ENCODE measurements at places on chromosomes 3 and 15.

- DNase-seq: no peak
Measured at GRCh38 chr15:87450314-87450713, 806.2 kb downstream of the NTRK3 start.

- DNase-seq: no peak
Measured at GRCh38 chr3:152696962-152697361, 138.0 kb upstream of the P2RY1 start.

- DNase-seq: no peak
Measured at GRCh38 chr15:33738941-33739664, 229.2 kb upstream of the CHRM5 start.

DNA sequence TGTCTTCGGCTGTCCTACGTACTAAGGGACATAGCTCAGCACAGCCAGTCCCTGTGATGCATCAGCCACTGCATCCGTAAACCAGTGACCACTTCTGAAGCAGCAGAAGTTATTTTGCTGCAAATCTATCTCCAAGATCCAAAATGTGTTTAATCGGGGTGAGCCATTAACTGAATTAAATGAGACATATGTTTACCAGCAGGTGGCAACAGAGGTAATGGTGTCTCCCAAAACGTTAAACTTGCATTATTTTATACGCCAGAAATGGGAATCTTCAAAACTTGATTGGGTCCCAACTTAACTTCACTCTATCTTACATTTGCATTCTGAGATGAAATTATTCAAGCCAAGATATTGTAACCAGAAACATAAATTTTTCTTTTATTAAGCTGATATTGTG is 75.3 kb upstream of the BOC start:
- DNase-seq: no peak

GRCh38 chr3:120093119-120093910 is 932 bp downstream of the GSK3B start:
- DNase-seq: peak; percentile 84

- DNase-seq: no peak
Measured at GRCh38 chr3:66593978-66594377, 93.2 kb upstream of the LRIG1 start.

DNA sequence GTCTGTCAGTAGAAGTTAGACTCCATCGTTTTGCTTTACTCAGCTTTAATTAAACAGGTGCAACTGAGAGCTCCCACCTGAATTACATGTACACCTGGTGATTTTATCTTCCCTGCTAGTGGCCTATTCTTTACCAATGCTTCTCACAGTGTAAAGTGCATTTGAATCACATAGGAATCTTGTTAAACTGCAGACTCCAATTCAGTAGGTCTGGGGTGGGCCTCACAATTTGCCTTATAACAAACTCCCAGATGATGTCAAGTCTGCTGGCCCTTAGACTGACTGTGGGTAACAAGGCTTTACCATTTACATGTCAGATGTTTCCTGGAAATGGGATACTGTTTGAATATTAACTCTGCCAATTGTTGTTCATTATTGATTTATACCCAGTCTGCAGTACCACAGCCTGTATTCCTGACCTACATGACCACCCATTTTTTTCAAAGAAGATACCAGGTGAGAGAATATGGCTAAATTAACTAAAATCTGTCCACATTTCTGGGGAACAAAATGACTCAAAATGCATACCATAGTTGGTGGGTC is 37.2 kb downstream of the CMSS1 start:
- no peak for DNase-seq

GRCh38 chr3:157865352-157866000 is 240.7 kb downstream of the SHOX2 start:
- peak; percentile 81 for DNase-seq

DNA sequence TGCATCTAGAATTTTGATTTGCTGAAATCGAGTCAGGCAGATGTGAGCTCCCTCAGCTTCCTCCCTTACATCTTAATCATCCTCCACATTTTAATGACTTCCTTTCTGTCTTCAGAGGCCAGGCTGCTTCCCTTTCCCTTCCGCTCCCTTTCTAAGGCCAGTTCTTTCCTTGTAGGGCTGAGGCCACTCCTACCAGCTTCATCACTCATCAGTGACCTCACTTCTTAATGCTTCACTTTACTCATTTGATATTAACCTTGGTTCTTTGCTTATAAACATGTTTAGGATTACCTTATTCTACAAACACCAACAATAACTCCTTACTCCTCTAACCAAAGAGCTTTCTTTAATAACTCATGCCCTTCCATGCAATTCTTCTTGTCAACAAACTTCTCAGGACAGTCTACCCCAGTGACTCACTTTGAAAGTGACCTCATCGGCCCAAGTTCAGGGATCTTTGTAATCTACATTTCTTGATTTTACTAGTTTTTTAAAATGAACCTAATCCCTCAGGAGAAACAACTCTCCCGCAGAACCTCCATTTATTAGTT is 23.9 kb downstream of the ILDR1 start:
- DNase-seq: no peak

DNA sequence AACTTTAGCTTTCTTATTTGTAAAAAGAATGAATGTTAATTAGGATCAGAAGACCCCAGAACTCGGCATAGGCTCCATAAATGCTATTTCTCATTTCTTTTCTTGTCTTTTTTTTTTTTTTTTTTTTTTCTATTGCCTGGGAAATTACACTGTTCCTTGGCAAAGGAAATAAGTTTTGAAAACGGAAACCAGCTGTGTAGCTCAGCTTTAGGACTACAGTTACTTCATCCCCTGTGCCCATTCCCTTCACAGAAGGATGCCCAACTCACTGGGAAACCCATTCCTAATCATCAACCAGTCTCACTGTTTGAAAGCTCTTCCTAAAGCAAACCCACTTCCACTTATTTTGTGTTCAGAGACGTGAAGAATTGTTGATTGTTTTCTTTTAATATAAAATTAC is 254.0 kb upstream of the IL12A start:
- no peak for DNase-seq

DNA sequence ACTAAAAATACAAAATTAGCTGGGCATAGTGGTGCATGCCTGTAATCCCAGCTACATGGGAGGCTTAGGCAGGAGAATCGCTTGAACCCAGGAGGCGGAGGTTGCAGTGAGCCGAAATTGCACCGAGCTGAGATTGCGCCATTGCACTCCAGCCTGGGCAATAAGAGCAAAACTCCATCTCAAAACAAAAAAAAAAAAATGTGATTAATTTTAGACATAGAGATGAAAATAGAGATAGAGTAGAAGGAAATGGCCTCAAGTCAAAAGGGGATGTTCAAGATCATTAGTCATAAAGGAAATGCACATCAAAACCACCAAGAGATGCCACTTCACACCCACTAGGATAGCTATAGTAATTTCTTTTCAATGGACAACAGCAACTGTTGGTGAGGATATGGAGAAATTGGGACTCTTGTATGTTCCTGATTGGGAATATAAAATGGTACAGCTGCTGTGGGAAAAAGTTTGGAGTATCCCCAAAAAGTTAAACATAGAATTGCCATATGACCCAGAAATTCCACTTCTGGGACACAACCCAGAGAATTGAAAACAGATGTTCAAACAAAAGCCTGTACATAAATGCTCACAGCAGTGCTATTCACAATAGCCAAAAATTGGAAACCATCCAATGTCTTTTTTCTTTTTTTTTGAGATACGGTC is 55.4 kb downstream of the ABHD2 start:
- no peak for DNase-seq

DNA sequence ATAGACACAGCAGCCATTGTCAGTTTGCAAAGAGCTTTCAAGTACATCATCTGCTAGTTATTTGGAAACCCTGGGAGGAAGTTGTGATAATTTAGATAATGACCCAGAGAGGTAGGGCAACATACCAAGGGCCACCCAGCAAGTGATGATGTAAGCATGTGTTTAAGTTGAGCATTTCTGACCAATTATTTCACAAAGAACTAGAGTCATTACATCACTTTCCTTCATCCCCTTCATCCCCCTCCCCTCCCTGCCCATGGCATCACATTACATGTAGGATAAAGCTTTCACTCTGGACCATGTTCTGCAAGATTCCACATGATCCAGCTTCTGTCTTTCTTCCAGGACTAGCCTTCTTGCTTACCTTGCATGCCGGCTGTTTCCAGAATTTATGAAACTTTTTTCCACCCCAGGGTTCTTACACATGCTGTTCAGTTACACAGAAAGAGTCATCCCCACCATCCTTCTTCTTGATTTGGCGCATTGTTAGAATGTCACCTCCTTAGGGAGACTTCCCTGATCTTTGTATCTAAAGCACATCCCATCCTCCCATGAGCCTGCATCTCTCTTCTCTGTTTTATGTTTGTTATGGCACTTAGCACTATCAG is 71.3 kb downstream of the PTPRG start:
- no peak for DNase-seq

GRCh38 chr15:63323798-63324563 is 46.6 kb downstream of the APH1B start:
- no peak for DNase-seq

DNA sequence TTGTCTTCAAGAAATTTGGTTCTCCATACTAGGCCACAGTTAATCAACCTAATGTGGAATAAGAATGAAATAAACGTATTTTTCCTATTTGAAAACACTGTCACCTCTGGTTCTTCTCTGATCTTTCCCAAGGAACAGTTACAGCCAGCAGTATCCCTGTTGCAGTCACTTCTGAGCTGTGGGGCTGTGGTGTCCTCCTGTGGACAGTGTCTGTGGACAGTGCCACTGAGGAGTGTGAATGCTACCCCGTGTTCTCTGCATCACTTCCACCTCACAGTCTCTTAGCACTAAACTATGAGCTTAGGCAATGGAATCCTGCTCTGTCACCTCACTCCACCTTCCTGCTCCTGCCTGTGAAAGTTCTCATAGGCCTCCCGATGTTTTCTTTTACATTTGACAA is 817.5 kb downstream of the VGLL3 start:
- DNase-seq: no peak

- DNase-seq: no peak
Measured at GRCh38 chr15:70387993-70388392, 290.3 kb upstream of the TLE3 start.

GRCh38 chr3:13022348-13023234 is 50.6 kb downstream of the IQSEC1 start:
- peak; percentile 89 for DNase-seq

- DNase-seq: no peak
Measured at GRCh38 chr3:120088622-120089021, 5.6 kb downstream of the GSK3B start.

- DNase-seq: no peak
Measured at GRCh38 chr3:68666429-68667136, 265.8 kb downstream of the TAFA4 start.

DNA sequence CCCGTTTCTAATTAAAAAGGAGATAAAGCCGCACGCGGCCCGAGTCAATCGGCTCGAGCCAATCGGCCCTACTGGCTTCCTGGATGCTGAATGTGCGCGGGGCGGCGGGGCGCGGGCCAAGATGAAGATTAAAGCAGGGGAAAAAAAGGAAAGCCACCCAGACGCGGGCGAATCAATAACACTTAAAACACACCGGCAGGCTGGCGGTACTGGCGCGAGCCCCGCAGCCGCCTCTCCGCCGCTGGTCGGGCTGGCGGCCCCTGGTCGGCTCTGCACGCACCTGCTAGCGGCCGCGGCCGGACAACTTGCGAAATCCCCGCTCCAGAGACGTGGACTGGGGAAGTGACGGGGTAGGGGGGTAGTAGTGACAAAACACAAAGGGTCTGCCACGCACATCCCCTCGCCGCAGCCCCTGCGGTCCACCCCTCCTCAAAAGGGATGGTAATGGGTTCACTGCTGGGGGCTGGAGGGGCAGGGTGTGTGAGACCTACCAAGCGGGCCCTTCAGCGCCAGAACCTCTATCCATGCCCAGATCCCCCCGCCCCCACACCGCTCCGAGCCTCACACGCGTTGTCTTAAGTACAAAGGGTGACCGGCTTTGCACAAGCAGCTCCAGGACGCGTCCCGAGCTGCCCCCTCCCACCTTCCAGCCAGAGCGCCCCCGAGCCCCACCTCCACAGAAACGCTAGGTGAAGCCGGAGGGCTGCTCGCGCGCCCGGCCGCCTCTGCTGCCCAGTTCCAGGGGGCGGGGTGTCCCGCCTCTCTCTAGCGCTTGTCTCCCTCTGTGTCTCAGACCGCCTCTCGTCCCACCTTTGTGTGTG is 1.4 kb downstream of the WNT7A start:
- DNase-seq: no peak

GRCh38 chr15:85004550-85004949 is 22.9 kb downstream of the PDE8A start:
- DNase-seq: no peak

DNA sequence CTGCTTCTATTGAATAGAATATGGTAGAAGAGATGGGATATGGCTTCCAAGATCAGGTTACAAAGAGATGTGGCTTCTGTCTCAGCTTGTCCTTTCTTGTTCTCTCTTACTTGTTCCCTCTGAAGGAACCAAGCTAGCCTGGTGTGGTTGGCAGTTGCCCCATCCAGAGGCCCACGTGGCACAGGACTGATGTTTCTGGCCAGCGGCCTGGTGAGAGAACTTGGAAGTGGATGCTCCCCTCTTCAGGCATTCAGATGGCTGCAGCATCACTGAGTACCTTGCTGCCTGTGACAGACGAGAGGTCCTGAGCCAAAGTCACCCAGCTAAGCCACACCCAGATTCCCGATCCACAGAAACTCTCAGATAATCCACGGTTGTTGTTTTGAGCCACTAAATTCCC is 183.6 kb downstream of the NSMCE3 start:
- DNase-seq: peak; percentile 43

DNA sequence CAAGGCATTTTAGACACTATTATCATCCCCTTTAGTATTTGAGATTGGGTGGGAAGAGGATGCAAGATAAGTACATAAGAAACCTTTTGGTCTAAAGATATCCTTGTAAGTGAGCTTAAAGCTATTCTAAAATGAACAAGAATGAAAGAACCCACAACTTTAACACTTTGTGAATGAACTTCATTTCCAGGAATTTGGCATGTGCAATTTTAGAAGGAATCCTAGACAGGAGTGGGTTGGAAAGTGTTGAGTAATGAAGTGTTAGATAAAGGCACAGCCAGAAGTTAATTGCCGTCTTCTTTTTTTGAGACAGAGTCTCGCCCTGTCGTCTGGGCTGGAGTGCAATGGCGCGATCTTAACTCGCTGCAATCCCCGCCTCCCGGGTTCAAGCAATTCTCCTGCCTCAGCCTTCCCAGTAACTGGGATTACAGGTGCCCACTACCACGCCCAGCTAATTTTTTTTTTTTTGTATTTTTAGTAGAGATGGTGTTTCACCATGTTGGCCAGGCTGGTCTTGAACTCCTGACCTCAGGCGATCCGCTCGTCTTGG is 13.2 kb upstream of the TEX9 start:
- no peak for DNase-seq

- DNase-seq: no peak
Measured at GRCh38 chr3:114320246-114320645, 26.4 kb downstream of the TIGIT start.

DNA sequence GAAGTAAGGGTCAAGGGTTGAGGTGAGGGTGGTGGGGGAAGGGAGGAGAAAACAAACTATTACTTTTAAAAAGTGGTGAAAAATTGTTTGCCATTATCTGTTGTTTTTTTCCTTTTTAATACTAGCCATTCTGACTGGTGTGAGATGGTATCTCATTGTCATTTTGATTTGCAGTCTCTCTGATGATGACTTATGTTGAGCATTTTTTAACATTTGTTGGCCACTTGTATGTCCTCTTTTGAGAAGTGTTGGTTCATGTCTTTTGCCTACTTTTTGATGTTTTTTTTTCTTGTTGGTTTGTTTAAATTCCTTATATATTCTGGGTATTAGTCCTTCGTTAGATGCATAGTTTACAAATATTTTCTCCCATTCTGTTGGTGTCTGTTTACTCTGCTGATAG is 185.9 kb upstream of the ANKRD28 start:
- no peak for DNase-seq
